ENCODE measurements at places on chromosomes 7 and 10. TPM values are rescaled to one million over a fixed set of nuclear protein-coding genes. Genes with fewer than 3 reads are reported as not detected.

DNA sequence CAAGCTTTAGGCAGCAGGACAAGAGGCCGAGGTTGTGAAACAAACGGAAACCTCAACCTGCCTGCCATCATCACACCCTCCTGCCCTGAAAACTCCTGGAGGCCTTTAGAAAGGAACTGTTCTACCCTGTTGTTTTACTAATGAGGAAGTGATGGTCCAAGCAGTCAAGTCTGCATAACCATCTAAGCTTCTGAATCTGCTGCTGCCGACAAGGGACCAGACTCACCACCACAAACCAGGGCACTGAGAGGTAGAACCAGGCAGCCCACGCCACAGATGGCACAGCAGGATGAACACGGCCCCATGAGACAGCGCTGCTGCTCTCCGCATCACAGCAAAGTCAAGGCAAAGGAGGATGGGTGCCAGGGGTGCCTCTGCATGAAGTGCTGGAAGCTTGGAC lies 209.4 kb downstream of the CELF2 start:
- DNase-seq = no peak

STEAP1B gene
- 0.99 TPM for total RNA-seq

DNA sequence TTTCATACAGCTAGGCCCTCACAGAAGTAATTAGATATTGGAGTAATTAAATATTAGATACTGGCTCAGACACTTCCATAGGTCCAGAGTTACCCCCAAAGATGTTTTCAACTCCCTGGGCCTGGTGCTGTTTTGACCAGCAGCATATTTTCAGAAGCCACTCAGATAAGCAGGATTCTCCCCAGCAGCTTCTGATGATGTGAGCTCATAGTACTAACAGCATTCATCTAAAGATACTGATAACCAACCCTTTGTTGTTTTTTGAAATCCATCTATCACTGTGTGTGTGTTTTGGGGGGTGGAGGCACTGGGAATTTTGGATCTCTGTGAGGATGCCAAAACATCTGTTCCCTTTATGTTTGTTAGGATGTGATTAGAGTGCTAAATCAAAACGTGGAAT lies 52.7 kb downstream of the VPS50 start:
- DNase-seq = no peak

ZYX gene
- 82.6 TPM for total RNA-seq

DNA sequence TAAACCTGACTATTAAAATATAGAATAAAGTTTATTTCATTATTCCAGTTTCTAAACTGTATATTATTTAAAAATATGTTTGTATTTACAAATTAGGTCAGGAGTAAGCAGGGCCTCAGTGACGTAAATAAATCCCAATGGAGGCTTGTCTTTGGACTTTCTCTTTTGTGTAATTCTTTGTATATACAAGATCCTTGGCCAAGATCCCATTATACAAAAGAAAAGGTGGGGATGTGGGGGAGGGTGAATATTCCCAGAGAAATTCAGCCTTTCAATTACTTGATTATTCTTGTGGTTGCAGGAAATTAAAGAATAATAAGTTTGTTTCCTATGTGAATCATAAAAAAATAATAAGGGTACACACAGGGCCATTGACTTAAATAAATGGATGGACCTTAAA lies 178.7 kb upstream of the PRPS1L1 start:
- DNase-seq = no peak

FGL2 gene
- total RNA-seq = 7.5 TPM

DNA sequence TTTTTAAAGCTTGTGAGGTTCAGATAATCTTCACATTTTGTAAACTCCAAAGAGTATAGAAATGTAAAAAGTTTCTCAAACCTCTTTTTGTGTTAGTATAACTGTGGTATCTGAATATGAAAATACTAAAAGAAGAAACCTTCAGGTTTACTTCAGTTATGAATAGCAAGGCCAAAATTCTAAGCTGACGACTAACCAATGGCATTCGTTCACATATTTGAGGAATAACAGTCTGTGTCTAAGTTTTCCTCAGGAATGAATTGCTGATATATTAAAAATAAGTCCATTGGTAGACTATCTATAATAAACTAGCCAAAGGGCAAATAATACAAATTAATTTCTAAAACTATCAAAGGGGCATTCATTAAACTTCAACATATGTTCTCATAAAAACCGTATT lies 206.0 kb downstream of the CXCL12 start:
- no peak for DNase-seq

RTKN2 gene
- total RNA-seq = 5.4 TPM

All from myocyte (in vitro differentiated cells).